NAMALWA (cell line): ENCODE measurements at places on chromosomes 6 and 20.
A peak's percentile ranks its signal among the peaks of the same experiment; 100 is the strongest.

GRCh38 chr6:159608961-159609651 lies 83.9 kb downstream of the SOD2 start:
- DNase-seq, result peak; percentile 60

- DNase-seq, result no peak
Measured at GRCh38 chr20:53957451-53958172, 112.8 kb downstream of the BCAS1 start.

GRCh38 chr6:104702126-104702841 lies 157.4 kb downstream of the HACE1 start:
- DNase-seq, result no peak

GRCh38 chr6:40232698-40233097 lies 298.4 kb upstream of the MOCS1 start:
- no peak for DNase-seq

- no peak for DNase-seq
Measured at GRCh38 chr6:74597266-74597665, 608.6 kb downstream of the COL12A1 start.

DNA sequence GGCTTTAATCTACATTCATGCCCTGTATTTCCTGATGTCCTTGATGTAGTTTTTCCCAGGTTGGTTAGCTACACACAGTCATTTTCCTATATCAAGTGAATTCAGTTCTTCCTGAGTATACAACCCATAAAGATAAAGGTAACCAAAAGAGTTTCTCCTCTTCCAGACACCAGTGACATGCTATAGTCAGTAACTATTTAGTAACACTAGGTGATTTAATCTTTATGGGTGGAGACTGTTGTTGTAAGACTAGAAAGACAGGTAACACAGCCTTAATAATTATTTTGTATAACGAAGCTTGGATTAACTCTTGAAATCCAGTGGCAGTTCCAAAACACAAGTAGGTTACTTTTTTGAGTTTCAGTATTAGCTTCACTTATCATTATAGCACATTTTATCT lies 17.6 kb downstream of the MCUR1 start:
- no peak for DNase-seq

DNA sequence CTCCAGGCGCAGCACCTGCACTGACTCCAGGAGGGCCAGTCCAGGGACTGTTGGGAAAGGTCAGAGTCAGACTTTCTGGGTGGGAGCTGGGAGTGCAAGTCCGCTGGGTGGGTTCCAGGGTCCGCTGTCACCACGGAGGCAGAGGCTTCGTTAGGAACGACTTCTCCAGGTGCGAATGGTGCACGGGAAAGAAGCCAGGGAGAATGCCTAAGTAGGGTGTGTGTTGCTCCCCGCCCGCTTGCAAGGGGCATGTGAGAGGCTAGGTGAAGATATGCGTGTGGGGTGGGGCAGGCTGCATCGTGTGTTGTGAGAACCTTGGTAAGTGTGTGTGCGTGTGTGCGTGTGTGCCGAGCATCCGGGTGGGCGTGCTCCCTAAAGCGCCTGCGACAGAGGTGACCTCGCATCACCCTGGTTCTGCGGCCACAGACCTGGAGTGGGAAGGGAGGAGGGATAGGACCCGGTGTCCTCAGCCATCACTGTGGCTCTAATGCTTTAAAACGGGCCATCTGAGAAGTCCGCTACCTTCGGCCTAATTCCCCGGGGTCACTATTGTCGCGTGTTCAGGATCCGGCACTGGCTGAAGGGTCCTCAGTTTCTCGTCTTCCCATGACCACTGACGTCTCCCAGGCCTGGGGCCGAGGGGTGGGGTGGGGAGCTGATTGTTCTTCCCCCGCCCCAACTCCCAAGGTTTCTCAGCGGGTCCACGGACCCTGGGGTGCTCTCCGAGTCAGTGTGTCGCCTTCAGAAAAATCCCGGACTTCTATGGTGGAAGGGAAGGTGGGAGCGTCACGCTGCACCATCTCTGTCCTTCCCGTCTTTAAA lies 6.1 kb downstream of the SLC32A1 start:
- DNase-seq, result no peak

- DNase-seq, result no peak
Measured at GRCh38 chr6:169661391-169661756, 40.5 kb downstream of the WDR27 start.

GRCh38 chr20:63000958-63001357 lies 5.8 kb downstream of the BHLHE23 start:
- no peak for DNase-seq

DNA sequence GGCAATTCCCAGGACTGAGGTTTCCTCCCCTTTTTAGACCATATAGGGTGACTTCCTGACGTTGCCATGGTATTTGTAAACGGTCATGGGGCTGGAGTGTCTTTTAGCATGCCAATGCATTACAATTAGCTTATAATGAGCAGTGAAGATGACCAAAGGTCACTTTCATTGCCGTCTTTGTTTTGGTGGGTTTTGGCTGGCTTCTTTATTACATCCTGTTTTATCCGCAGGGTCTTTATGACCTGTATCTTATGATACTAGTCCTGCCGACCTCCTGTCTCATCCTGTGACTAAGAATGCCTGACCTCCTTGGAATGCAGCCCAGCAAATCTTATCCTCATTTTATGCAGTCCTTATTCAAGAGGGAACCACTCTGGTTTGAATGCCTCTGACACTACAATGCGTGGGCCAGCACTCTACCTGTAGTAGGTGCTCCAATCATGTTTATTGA lies 190.1 kb downstream of the KCNQ5 start:
- DNase-seq, result no peak

DNA sequence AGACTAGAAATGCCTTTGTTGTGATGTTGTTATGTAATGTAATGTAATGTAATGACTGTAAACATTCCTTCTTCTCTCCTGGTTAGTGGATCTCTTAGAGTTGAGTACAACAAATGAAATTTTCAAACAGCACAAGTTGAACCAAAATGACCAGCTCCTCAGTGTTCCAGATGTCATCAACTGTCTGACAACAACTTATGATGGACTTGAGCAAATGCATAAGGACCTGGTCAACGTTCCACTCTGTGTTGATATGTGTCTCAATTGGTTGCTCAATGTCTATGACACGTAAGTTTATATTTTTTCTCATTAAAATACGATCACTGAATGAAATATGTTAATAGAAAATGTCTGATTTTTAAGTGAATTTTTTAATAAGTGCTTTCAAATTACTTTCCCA lies 496.7 kb downstream of the UTRN start:
- DNase-seq, result no peak

DNA sequence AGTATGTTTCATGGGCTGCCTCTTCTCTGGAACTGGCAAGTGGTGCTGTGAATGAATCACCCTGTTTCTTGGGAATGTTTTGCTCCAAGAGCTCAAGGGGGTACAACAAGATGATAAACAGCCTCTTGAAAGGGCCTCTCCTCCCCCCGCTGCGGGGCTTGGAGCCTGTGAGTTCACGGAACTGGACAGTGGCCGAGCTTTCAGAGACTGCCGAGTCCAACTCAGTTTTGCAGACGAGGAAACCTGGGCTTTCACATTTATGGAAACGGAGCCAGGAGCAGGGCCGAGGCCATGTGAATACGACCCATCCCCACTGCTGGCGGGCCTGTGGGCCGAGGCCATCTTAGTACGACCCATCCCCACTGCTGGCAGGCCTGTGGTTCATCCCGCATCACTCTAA lies 18.2 kb upstream of the SRC start:
- DNase-seq, result no peak

GRCh38 chr6:111685058-111685457 lies 79.4 kb upstream of the TRAF3IP2 start:
- DNase-seq, result no peak

DNA sequence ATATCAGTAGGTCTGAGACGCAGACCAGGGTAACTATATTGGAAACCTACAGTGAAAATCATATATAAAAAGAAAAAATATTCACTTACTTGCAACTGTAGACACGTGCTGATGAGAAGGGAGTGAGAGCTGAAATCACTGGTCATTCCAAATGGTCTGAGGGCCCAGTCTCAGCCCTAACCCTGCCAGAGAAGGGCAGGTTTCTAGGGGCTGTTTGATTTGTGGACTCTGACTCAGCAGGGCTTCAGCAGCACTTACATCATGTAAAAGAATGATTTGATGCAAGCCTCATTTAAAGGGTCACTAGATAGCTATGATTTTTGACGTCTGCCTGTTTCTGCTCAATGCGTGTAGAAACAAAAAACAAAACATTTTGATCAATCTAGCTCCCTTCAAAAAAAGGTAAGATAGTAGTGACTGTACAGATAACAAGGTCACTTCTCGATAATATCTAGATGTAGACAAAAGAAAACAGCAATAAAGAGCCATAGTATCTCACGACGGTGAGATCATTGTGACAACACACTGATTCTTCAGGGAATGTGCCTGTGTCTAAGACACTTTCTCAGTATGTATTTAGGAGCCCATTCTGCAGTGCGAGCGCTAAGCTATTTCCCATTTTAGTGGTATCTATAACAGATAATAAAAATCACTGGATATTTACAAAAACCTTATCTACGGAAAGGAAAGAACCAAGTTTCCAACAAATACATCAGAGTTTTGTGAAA lies 307.2 kb downstream of the HIVEP2 start:
- no peak for DNase-seq

DNA sequence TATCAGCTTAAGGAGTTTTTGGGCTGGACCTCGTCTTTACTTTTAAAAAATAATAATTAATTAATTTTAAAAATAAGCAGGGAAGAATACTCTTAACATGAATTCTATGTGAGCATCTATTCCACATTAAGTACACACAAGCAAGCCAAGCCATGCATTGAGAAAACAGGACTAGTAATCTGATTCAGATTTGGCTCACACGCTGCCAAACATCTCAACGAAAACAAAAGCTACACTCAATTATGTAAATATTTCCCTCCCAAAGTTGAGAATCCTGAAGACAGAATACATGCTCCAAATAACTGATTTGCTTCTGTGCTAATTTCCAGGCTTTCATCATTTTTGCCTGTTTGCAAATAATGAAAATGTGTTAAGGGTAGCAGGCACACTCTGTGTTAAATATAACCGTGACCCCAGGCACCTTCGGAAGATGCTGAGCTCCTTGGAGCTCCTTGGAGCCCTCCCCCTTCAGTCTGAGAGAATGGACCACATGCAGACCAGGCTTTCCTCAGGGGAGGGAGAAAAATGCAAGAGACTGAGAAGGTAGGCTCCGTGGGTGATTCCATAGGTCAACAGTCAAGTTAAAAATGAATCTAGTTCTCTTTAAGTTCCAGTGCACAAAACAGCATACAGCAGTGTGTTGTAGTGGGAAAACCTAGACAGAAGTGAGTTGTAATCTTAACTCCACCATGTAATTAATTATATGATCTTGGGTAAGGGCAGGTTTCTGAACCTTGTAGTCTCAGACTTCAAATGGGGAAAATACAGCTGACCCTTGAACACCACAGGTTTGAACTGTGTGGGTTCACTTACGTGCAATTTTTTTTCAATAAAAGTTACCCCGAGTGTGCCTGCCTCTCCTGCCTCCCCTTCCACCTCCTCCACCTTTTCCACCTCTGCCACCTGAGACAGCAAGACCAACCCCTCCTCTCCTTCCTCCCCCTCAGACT lies 161.3 kb upstream of the RREB1 start:
- no peak for DNase-seq

DNA sequence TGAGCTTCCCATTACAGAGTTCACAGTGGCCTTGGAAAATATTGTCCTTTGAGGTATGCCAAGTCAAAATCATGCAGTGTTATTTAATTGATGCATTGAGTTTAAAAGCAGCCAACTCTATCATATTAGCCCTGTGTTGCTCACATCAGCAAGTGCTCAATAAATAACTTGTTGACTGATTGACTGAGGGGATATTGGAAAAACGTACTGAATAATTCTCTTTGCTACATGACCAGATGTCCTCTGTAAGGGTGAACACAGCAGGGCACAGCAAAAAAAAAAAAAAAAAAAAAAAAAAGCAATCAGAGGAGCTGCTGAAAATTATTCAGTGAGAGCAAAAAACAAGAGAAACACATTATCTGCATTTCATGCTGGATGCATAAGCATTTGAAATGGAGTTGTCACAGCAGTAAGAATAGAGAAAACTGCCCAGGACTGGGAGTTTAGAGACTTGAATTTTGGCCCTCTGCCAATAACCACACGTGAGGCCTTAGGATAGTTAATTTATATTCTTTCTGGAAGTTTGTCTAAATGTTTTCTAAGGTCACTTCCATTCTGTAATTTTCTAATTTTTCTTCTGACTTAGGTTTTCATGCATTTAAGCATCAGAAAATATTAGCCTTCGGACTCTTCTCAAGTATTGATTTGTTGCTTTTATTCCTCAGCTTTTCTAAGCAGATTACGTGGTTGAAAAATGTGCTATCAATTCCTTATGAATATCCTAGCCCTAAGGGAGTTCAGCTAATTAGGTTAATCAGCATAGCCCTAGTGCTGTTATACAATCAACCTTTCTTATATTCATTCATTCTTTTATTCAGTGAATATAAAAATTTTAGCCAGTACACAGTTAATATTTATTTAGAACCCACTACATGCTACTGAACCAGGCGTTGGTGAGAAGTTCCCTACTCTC lies 246.8 kb upstream of the STXBP5 start:
- no peak for DNase-seq

DNA sequence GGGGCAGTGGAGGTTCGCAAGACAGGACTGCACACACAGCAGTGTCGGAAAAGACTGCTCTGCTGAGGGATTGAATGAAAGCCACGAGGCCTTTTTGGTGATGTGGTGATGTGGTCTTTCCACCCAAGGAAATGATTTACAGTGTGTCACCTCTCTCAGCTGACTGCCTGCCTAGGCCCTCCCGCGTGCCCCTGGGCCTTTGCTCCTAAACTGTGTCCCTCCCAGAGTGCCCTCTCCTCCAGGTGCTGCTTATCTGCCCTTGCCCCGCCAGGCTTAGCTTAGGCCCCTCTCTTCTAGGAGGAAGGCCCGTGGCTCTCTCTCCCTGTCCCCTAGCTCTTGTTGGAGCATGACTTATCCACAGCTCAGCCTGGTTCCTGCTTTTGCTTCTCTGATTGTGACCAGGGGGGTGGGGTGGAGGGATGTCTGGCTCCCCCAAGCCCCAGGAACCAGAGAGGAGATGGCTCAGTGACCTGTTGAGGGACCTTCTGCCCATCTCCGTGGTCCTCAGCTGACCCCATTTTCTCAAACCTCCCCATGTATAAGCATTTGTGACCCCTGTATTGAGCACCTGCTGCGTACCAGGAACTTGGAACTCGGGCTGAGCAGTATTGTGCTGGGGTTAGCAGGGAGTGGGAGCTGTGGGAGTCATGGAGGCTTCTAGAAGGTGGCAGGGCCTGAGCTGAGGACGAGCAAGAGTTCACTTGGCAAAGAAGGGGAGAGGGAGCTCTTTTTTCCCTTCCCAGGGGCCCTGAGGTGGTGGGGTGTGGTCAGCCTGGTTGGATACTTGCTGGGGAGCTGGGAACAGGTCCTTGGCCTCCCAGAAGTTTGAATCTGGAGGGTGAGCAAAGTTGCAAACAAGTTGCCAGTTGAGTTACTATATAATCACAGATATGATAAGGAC lies 2.2 kb downstream of the SRC start:
- DNase-seq, result no peak

DNA sequence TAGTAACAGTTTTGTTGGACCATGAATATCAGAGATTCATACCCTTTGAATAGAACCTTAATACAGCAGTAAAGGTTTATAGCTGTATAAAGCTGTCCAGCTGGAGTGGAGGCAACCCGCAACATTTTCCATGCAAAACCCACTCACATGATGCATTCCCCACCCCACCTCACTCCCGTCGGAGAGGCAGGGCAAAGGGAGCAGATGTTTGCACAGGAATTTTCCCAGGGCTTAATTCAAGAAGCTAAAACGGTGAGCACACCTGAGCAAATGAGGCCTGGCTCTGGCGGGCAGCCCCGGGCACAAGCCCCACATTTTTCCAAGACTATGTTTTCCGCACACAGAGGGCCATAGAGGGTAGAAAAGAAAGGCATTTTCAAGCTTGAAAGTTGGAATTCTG lies 191.7 kb downstream of the FOXC1 start:
- no peak for DNase-seq
